Left kidney (tissue), 8 donors: ENCODE measurements at places on chromosomes 7 and 10.
A peak's percentile ranks its signal among the peaks of the same experiment; 100 is the strongest.

- DNase-seq, result no peak
Measured at GRCh38 chr7:151800391-151800790, 76.5 kb downstream of the PRKAG2 start.

DNA sequence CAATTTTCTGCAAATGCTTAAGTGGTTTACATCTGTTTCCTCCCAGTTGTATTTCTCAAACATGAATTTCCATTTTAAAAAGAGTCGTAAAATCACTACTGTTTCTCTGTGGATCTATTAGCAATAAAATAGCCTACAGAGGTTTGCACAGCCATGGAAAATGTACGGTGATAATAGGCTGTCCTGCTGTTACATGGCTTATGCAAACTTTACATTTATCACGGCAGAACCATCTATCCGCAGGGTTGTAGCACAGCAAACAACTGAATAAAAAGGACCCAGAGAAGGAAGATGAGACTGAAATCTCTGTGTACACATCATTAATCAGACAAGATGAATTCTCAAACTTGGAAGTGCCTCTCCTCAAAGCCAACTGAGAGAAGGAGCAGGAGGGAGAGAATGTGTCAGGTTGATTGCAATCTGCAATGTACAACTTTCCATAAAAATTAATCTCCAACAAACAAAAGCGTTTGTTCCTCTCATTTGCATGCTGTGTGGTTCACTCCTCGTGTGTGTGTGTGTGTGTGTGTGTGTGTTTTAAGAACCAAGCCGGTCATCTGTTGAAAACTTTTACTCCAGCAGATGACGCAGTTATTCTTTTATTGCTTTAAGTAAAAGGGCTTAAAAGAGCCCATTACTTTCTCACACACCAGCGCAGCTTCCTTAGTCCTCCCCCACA, 279.3 kb downstream of the SKAP2 start:
- peak; percentile 40 for DNase-seq

DNA sequence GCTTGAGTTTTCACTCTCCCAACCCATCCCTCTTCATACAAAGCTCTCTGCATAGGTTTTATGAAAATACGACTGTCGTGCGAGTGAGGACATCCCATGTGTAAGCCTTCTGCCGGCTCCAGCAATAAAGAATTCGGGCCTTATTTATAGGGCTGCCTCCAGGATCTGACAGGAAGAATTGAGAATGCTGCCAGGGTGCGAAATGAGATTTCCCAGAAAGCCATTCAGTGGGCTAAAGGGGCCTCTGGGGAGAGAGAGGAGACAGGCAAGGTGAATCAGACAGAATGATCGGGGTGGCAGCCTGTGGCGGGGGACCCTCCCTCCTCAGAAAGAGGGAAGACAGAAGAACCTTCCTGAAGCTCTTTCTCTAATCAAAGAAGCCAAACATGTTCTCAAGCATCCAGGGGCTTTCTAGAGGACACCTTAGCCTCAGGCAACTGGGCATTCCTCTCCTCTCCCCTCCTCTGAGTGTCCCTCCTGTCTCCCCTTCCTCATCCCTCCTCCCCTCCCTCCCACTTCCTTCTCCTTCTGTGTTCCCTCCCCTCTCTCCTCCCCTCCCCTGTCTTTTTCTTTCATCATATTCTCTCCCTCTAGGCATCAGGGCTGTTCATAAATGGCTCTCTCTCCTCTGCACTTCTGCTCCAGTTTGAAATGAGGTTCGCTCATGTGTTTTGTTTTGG, 410.9 kb downstream of the TYW1 start:
- DNase-seq, result no peak

DNA sequence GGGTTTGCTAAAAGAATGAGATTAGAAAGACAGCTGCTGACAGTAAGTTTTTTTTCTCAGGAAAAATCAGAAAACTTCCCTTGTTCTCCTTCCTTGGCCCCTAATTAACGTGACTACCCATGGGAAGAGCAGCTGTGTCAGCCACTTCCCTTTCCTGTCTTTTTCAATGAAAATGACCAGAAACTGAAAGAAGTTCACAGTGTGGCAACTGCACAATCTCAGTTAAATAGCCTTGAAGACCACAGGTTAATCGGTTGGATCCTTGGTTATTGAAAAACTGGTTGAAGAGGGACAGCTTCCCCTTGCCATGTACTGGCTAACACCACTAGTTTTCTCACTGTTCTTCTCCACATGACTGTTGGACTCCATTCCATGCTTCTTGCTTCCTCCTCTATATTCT, 148.8 kb upstream of the AGR3 start:
- DNase-seq, result no peak

GRCh38 chr10:106708506-106708905, 456.0 kb downstream of the SORCS1 start:
- no peak for DNase-seq

- DNase-seq, result no peak
Measured at GRCh38 chr7:2723138-2723850, 35.3 kb downstream of the AMZ1 start.

GRCh38 chr10:79610601-79611191, at the start of gene SFTPA1:
SFTPA1 (plus strand) TSS chr10:79610939; CDS start chr10:79611826, 887 bp downstream.
- DNase-seq, result no peak
